ENCODE measurements at places on chromosomes 12 and 14.
A peak's percentile ranks its signal among the peaks of the same experiment; 100 is the strongest.

- no peak for DNase-seq
Observed at GRCh38 chr14:42504433-42504832, 897.8 kb downstream of the LRFN5 start.

GRCh38 chr12:104319028-104319427 is 15.5 kb downstream of the EID3 start:
- no peak for DNase-seq

GRCh38 chr14:96039633-96040311 is 610 bp downstream of the C14orf132 start:
- no peak for DNase-seq

- DNase-seq = no peak
Observed at GRCh38 chr14:54816450-54816849, 86.2 kb downstream of the GCH1 start.

GRCh38 chr12:93502802-93503623 is 35.7 kb downstream of the MRPL42 start:
- DNase-seq = peak; percentile 44

DNA sequence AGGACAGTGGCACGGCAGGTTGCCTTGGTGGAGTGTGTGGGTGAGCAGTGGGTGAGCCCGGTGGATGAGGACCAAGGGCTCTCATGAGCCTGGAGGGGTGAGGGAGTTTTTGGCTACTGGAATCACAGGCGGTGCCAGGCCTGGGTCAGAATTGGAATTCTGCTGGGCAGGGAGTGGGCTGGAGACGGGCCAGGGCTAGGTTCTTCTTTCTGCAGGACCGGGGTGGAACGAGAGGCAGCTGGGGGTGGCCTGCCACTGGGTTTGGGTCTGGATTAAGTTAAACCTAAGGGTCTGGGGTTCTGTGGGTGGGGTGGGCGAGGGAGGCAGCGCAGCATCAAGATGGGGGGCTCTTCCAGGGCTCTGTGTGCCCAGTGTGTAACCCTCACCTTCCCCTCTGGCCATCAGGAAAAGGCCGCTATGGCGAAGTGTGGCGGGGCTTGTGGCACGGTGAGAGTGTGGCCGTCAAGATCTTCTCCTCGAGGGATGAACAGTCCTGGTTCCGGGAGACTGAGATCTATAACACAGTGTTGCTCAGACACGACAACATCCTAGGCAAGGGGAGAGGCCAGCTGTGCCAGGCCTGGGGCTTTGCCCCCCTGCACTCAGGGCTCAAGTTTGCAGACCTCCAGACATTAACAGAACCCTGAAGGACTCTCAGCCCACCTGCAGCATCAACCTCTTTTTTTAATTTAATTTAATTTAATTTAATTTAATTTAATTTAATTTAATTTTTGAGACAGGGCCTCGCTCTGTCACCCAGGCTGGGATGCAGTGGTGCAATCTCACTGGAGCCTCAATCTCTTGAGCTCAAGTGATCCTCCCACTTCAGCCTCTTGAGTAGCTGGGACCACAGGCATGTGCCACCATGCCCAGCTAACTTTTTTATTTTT is 7.0 kb downstream of the ACVRL1 start:
- no peak for DNase-seq

DNA sequence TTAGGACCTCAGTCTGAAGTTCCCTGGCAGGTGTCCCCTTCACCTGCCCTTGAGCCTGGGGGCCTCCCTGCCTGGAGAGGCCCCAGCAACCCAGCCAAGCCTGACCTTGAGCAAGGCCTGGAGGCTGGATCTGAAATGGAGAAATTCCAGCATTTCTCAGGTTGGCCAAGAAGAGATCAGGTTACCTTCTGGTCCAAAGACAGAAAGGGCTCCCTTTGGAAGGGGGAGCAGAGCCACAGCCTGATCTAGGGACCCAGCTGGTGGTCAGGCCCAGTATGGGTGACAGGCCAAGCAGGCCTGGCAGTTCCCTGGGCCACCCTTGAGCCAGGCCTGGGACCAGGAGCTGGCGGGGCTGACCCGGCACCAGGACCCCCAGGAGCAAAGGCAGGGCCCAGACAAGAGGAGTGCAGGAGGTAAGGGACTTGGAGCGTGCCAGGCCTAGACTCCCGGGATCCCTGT is 82.8 kb downstream of the TNFAIP2 start:
- no peak for DNase-seq

All from activated CD4-positive, CD25-positive, alpha-beta regulatory T cell (primary cell).